NCI-H1048 (cell line): ENCODE measurements at places on chromosomes 1 and 21.

DNA sequence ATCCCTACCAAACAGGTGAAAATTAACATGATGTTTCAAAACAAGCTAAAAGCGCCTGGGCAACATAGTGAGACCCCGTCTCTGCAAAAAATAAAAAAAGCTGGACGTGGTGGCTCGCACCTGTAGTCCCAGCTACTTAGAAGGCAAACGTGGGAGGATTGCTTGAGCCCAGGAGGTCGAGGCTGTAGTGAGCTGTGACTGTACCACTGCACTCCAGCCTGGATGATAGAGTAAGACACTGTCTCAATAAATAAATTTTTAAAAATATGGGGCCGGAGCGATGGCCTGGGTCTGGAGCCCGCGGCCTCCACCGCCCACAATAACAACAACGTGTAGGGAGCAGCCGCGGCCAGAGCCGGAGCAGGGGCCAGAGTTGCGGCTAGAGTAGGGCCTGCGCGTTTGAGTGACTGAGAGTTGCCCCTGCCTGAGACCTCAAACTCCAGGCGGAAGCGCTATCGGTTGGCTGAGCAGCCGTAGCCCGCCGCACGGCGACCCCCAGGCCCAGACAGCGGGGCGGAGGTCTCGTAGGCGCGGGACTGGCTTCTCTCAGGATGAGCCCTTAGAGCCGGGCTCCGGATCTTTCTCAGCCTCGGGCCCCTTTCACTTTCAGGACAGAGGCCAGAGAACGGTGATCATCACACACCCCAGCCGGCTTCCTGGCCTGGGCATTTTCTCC lies 41.4 kb downstream of the ZMYM1 start:
- no peak for DNase-seq

- DNase-seq = no peak
Observed at GRCh38 chr21:33655588-33656221, 13.4 kb downstream of the ITSN1 start.

- DNase-seq = no peak
Observed at GRCh38 chr1:183600136-183600535, 9.9 kb upstream of the NCF2 start.

GRCh38 chr1:187409341-187409740 lies 580.6 kb downstream of the PLA2G4A start:
- no peak for DNase-seq

- DNase-seq = no peak
Observed at GRCh38 chr1:172903581-172904220, 147.0 kb downstream of the TNFSF18 start.

- DNase-seq = no peak
Observed at GRCh38 chr1:91440847-91441246, 36.2 kb upstream of the HFM1 start.

DNA sequence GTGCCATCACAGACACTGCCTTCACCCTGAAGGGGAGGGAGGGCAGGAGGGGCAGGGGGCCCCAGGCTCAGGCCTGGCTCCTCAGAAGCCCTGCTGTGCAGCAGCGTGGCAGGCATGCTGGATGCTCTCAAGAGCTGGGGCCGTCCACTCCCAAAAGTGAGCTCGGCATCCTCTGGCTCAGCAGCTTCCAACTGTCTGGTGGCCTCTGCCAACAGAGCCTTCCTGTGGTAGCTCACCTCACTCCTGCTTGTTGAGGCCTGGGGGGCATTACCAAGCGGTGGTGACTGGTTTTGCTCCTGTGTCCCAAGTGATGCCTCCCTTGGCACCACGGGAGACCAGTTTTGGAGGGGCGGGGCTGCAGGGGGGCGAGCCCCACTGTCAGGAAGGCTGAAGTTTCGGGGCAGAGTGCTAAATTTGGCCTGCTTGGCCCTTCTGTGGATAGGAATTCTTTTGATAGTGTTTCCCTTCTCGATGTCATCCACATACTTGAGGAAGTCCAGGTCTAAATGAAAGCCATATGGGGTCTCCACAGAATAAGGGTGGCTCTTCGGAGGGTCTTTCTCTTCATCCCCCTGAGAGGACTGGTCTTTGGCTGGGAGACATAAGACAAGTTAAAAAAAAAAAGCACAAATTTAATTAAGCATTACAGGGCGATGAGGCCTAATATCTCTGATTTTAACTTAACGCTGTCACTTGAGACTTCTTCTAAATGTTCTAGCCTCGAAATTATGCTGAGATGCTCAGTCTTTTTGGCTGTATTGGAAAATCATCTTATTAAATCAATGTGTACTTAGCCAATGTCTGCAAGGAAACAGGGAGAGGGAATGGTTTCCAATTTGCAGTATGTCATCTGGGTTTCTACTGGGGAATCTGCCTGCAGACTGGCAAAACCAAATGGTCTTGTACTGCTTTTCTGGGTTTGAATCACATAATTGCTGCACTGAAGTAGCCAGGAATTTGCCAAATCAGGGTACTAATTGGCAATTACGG lies 44.4 kb downstream of the KANK4 start:
- no peak for DNase-seq

- no peak for DNase-seq
Observed at GRCh38 chr1:202154766-202155477, 5.5 kb downstream of the PTPN7 start.
